ENCODE measurements at places on chromosomes 1 and 21.

GRCh38 chr1:192443616-192444015 lies 126.8 kb downstream of the RGS21 start:
- no peak for DNase-seq

GRCh38 chr1:196464480-196464941 lies 143.7 kb downstream of the KCNT2 start:
- no peak for DNase-seq

- no peak for DNase-seq
Measured at GRCh38 chr1:99850459-99851291, 514 bp downstream of the AGL start.

DNA sequence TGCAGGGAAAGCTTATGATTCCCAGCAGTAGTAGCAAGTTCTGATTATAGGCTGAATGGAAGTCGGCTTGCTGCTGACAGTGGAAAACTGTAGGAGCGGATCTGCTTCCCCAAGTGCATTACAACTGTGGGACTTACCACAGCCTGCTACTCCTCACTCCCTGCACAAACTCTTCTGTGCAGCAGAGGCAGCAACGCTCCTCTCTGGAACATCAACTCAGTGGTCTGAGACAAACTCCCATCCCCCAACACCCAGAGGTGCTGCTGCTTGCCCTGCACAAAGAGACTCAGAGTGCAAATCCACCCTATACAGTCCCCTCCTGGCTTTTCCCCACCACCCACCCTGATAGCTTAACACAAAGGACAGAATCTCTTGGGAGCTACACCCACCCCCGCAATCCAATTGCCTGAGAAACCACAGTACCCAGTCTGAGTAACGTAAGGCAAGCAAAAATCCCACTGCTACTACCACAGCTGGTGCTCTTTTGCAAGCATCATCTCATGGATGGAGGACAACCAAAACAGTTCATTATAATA lies 1455.2 kb downstream of the AMY1C start:
- no peak for DNase-seq

GRCh38 chr21:39066829-39067780 lies 116.1 kb downstream of the PSMG1 start:
- no peak for DNase-seq

GRCh38 chr1:15724949-15725880 lies 10.8 kb upstream of the SLC25A34 start:
- no peak for DNase-seq

GRCh38 chr1:87497380-87498203 lies 168.9 kb downstream of the LMO4 start:
- DNase-seq, result no peak

DNA sequence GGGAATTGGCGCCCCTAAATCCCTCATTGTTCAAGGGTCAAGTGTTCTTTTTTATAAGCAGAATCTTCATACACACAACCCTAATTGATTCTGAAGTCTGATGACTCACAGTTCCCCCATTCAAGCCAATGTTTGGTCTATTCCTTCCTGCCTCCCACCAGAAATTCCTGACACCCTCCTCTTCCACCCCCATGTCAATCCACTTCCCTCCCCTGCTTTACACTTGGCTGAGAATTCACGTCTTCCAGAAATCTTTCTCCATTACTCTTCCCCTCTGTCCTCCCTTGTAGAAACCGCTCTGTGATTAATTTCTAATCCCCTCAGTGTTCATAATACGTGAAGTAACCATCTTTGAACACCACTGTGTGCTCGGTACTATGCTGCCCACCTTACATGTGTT lies 76.2 kb upstream of the CD34 start:
- no peak for DNase-seq

DNA sequence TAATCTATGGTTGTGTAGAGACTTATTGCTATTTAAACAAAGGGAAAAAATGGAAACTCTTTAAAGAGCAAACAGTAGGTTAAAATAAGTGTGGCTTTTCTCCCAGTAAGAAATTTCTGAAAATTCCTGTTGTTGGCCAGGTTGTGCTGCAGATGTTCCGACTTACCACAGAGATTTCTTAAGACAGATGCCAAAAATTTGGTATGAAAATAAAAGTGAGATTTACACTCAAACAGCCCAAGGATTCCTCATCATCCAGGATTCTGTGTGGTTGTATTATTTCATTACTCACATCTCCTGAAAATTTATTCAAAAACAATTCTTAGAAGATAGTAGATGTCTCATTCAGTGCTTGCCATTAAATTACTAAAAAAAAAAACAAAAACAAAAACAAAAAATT lies 296.7 kb upstream of the PTBP2 start:
- DNase-seq, result no peak

GRCh38 chr1:53600561-53600960 lies 138.4 kb downstream of the GLIS1 start:
- DNase-seq, result no peak

DNA sequence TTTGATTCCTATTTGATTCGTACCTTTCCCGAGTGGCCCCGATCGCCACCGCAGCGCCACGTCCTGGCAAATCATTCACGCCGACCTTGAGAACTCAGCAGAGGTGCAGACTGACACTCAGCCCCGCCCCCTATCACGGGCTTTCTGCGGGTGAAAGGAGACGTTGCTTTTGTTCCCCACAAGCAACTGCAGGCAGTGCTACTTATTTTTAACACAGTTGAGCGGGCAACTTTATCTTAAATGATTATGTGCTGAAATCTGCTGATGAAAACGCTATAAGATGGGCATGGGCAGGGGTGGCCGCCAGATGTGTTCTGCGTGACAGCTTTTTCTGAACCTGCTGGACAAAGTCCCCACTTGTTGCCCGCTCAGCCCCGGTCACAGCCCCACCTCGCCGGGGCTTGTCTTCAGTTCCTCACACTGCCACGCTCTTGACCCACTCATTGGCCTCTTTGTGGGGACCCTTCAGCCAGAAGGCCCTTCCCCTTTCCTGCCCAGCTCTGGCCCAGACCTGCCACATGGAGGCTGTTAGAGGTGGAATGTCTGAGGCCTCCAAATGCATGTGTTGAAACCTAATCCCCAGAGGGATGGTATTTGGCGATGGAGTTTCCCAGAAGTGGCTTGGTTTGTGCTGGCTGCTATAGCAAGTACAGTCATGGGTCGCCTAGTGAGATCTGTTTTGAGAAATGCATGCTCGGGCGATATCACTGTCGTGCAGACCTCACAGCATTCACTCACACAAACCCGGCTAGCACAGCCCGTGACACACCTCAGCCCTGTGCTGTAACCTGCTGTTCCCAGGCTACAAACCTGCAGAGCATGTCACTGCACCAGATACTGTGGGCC lies 15.7 kb upstream of the PDXK start:
- DNase-seq, result no peak

DNA sequence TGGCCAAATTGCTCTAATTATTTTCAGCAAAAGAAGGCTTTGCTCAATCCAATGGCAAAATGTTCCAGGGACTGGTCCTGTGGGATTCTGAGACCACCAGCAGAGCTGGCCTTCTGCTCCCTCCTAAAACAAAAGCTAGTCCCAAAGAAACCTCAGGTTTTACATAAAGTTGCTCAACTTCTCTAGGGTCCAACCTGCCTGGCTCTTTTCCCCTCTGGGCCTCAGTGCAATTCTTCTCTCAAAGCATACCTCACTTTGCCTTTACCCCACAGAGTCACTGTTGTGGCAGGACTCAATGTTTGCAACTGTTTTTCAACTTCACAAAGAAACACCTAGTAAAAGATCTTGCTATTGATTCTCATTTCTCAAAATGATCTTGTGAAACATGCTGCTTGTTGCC lies 39.8 kb downstream of the TBX15 start:
- no peak for DNase-seq

GRCh38 chr1:238951809-238952208 lies 434.6 kb upstream of the CHRM3 start:
- no peak for DNase-seq

DNA sequence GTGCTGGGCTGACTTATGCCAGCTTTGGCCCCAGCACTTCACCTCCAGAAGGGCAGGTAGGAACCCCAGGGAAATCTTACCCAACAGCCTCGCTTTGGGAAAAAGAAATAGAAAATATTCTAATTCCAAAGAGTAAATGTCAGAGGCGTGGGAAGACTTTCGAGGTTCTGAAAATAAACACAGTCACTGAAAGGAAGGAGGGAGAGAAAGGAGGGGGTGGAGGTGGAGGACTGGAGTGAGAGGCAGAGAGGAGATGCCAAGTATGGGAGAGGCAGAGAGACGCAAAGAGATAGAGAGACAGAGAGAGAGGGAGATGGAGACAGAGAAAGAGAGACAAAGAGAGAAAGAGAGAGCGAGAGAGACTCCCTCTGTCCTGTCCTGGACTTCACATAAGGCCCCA lies 395.0 kb downstream of the PTPRU start:
- DNase-seq, result no peak
